ENCODE measurements at places on chromosomes 11 and 22. TPM values are rescaled to one million over a fixed set of nuclear protein-coding genes. Genes with fewer than 3 reads are reported as not detected.

DNA sequence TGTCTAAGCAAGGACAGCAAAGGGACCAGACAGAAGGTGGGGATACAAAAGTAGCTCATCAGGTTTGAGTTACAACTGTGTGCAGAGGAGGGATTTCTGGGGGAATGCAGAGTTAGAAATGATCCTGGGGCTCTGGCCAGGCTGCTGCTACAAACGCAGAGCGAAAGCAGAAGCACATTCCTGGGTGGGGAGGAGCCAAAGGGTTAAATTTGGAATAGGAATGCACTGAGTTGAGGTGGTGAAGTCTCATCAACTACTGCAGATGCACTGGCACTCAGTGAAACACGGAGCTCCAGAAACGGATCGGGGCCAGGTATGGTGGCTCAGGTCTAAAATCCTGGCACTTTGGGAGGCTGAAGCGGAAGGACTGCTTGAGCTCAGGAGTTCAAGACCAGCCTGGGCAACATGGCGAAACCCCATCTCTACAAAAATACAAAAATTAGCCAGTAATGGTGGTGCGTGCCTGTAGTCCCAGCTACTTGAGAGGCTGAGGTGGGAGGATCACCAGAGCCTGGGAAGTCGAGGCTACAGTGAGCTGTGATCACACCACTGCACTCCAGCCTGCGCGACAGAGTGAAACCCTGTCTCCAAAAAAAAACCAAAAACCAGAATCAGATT, 3.2 kb downstream of the CHKA start:
- DNase-seq, result no peak

- peak; percentile 41 for DNase-seq
These were observed 781 bp downstream of the SIDT2 start for GRCh38 chr11:117179048-117179999.

- no peak for DNase-seq
These were observed 130.5 kb downstream of the MORC2 start for GRCh38 chr22:30838111-30838510.

GRCh38 chr11:123286761-123287160, 91.7 kb upstream of the CLMP start:
- DNase-seq, result no peak

- no peak for DNase-seq
These were observed 29.7 kb downstream of the KIAA0930 start for GRCh38 chr22:45210991-45211390.

- DNase-seq, result no peak
These were observed 3.8 kb downstream of the TPCN2 start for GRCh38 chr11:69052343-69053168.

TMA7B gene
- 11.5 TPM for total RNA-seq

LIPT2 gene
- 5.6 TPM for total RNA-seq

OR52J3 gene
- not detected for total RNA-seq

GAB4 gene
- total RNA-seq, result not detected

RIBC2 gene
- total RNA-seq, result not detected
